ENCODE measurements at places on chromosomes 3 and 15. TPM values are rescaled to one million over a fixed set of nuclear protein-coding genes. Genes with fewer than 3 reads are reported as not detected.

DNA sequence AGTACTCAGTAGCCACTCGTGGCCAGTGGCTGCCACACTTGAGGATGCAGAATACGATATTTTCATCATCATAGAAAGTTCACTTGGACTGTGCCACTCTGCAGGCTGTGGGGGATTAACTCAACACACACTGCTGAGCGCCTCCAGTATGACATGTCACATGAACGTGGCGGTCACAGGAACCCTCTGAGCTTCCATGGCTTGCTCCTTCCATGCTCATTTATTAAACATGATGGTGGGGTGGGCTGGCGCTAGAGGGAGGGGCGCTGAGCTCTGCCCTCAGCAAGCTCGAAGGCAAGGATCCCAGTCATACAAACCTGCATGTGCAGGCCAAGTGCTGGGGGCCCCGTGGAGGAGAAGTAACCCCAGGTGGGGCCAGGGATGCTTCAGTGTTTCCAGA lies 85.5 kb downstream of the WNT7A start:
- no peak for DNase-seq

DNA sequence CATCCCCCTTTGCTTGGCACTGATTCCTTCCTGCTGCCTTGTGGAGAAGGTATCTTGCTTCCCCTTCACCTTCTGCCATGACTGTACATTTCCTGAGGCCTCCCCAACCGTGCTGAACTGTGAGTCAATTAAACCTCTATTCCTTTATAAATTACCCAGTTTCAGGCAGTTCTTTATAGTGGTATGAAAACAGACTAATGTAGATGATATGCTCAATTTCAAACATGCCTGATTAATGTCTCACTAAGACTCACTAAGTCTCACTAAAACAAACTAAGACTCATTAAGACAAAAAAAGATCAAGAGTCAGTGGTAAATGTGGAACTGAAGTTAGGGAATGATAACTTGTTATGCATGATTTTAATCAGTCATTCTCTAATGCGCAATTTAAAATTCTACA lies 606.6 kb downstream of the RBMS3 start:
- DNase-seq = no peak

The SGO1 gene
- total RNA-seq = not detected

The P2RY14 gene
- not detected for total RNA-seq

The ATP10A gene
- 30.0 TPM for total RNA-seq
